Non-pigmented ciliary epithelial cell (primary cell): ENCODE measurements at places on chromosomes 2 and 18.
A peak's percentile ranks its signal among the peaks of the same experiment; 100 is the strongest.

- DNase-seq: peak; percentile 70
Measured at GRCh38 chr2:165469417-165469816, at the start of gene CSRNP3. Gene CSRNP3 (plus strand): TSS chr2:165469698. CDS start chr2:165595066, 125,368 bp downstream.

DNA sequence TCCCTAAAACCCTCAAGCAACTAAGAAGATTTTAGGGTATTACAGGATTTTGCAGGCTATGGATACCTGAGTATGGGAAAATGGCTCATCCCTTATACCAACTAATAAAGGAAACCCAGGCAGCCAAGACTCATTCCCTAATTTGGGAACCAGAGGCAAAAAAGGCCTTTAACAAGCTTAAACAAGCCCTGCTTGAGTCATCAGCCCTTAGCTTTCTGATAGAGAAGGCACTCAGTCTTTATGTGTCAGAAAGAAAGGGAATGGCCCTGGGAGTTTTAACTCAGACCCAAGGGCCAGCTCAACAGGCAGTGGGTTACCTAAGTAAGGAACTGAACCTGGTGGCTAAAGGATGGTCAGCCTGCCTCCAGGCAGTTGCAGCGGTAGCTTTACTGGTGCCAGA, 96.9 kb upstream of the RMP24 start:
- no peak for DNase-seq

DNA sequence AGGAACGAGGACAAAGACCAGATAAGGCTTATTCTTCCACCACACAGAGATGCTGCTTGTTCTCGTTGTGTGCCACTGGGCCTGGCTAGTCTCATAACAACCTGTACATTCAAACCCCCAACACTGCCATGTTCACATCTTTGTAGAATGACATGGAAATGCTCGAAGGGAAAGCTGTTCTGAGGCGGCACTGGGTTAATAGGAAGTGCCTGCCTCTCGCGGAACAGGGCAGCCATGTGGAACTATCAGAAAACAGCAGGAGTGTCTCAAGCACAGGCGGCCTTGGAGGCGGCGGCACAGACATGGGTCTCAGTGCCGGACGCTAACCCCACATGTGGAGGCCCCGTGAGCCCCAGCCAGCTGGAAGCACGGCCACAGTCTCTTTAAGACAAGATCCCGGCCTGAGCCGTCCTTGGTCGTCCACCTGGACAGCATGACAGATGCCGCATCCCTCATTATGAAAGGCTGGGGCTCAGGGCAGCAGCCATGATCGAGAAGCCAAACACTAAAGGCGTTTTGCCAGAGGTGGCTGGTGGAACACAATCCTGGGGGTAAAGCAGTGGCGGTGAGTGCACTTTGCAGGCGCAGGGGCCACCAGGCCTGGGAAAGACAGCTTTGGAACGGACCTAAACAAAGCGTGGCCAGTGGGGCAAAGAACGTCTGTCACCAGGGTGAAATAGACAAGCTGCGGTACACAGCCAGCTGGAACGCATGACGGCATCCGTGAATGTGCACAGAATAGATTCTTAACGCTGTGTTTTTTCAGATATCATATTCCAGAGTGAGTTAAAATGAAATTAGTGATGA, 161.0 kb downstream of the HDAC4 start:
- DNase-seq: no peak

- no peak for DNase-seq
Measured at GRCh38 chr18:77811503-77811902, 561.9 kb downstream of the GALR1 start.

DNA sequence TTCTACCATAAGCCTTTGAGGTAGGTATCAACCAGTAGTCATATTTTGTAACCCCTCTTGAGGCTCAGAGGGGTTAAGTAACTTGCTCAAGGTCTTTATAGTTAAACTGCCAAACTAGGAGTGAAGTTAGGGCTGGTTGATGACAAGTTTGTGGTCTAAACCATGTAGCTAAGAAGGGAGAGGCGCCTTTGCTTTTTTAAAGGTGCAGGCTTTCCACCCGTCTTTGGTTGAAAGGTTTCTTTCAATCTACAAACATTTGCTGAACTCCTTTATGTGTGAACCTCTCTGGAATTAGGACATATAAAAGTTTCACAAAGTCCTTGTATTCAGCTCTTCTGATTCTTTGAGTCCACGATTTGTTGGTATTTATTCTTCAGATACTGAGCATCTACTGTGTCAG, 2.4 kb upstream of the MTA3 start:
- no peak for DNase-seq

DNA sequence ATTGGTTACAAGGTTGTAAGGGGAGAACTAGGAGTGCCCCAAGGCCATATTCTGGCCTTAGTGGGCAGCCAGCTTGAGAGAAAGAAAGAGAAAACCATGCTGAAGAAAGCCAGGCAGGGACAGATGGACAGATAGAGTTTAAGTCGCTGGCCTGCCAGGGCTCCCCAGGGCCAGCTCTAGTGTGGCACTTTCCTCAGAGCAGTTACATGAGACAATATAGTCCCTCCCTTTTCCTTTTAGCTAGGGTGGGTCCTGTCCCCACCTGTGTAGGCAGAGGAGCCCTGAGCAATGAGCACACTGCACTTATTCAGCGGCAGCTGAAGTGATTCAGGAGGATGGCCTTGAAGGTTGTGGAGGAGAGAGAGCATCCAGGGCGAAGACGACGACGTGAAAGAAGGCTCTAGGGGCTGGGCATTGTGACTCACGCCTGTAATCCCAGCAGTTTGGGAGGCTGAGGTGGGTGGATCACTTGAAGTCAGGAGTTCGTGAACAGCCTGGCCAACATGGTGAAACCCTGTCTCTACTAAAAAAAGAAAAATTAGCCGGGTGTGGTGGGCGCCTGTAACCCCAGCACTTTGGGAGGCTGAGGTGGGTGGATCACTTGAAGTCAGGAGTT, 152.0 kb upstream of the SLC1A4 start:
- no peak for DNase-seq

DNA sequence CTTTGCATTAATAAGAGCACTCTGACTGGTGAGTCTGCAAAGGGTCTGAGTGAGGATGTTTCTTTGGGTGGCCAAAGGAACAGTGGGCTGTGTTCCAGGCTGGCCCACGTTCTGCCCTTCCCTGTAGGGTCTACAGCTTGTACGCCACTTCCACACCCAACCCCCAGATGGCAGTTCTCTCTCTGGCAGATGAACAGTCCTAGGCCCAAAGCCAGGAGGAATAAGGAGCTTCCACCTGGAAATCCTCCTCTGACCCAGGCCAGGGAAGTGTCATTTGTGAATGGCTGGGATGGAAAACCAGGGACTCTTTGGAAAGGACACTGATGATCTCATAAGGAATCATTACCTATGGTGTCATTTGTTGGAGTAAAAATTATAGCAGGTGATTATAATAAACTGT, 6.6 kb downstream of the OTOF start:
- DNase-seq: no peak
